ENCODE measurements at places on chromosomes 7 and 10.

DNA sequence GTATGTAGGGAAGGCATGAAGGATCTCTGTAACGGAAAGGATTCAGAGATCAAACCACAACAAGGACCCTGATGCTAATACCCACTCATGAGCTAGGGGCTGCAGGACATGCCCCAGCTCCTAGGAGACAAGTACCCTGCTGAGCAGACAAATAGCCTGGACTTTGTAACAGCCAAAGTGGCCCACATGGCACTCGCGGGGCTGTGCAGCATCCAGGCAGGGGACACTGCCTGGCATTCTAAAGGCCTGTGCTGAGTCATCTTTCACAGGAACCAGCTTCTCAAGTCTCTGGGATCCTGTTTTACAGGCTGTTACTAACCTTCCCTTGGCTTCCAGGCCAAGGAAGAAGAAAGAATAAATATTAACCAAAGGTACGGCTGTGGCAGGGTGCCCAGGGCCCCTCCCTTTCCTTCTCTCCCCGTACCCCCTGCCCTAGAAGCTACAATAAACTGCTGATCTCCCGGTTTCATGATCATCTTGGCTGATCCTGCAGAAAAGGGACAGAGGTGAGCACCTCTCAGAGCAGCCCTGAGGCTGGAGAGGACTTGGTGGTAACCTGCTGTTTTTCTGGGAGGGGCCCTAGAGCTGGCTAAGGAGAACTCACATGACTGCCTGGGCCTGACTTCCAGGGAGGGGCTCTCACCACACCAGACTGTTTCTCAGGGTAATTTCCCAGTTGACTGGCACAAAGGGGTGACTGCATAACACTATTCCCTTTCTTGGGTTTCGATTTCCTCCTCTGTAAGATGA, 4.2 kb upstream of the RPEL1 start:
- DNase-seq, result no peak

GRCh38 chr10:78890506-78890905, 178.3 kb upstream of the ZMIZ1 start:
- DNase-seq, result no peak

DNA sequence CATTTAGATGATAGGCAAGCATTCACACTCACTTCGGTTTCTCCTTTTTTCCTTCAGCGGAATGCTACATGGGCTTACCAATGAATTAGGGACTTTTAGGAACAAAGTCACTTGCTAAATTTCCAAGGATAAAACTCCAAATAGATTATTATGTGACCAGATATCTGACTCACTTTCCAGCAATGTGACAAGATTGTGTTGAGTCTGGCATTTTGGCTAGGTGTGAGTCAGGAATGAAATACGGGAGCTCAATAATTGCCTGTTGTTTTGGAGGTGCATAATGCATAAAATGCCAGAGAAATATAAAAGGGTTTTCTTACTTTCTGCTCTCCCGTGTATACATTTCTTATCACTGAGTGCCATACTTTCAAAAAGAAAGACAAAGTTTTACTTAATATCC, 721.1 kb downstream of the KCNMA1 start:
- no peak for DNase-seq

DNA sequence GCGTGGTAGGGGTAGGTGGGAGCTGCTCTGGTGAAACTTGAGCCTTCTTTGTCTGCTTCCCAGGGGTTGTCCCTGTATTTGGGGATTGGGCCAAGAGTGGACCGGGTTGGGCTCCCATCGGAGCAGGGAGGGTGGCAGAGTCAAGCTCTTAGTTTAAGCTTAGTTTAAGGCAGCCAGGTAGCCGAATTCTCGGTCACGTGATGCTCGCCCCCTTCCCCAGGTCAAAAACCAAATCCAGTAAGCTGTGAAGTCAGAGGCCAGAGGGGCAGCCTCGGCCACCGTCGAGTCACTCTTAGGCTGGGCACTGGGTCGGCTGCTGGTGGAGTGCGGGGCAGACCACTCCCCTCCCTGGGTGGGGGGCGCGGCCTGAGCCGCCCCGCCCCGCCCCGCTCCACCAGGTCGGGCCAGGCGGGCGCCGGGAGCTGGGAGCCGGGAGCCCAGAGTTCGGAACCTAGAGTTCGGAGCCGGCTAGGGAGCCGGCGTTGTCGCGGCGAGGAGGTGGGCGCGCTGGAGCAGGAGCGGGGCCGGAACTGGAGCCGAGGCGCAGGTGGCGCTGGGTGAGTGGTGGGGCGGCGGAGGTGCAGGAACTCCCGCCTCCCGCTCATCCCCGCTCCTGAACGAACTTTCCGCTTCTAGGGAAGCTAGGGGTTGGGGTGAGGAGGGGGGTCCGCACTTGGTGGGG, 2.8 kb upstream of the LZTS2 start:
- DNase-seq, result no peak

DNA sequence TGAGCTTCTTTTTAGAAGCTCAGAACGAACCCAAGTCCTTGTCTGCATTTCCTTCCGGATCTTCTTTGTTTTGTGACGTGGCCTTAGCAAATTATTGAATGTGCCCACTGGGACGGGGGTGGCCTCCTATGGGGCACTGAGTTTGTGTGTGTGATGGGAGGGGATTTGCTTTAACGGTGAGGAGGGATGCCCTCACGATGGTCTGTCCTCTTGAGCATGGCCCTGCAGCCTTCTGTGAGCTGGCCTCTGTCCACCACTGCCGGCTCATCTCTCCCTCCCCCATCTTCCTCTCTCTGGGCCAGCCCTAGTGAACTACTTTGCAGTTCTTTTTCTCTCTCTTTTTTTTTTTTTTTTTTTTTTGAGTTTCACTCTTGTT, 62.9 kb upstream of the MKRN1 start:
- DNase-seq, result no peak

DNA sequence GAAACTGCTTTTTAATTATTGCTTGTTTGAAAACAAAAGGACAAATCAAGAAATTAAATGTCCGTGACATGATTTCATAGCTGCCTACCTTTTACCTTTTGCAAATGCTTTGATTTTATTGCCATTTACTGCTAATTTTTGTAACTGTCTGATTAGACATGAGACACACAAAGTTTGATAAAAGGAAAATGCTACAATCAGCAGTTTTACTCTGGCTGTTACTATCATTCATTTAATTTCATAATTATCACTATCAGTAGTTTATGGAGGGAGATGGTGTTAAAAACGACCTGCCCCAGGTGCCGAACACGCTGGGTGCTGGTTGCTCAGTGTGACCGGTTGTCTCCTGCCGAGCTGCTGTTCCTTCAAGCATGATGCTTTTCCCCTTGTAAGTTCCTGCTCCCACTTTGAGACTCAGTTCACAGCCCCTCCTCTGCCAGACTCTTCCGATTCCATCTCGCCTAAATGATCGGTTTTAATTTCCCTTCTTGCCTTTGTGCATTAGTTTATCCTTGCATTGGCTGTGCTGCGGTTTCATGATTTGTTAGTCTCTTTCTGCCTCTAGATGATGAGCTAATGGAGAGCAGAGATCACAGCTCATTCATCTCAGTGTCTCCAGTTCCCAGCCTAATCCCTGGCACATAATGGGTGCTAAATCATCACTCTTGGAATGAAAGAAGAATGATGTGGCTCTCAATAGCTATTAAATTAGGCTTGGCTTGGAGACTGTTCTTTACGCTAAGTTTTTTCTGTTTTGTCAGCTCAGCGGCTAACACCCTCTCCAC, 110.6 kb downstream of the PFKFB3 start:
- no peak for DNase-seq

DNA sequence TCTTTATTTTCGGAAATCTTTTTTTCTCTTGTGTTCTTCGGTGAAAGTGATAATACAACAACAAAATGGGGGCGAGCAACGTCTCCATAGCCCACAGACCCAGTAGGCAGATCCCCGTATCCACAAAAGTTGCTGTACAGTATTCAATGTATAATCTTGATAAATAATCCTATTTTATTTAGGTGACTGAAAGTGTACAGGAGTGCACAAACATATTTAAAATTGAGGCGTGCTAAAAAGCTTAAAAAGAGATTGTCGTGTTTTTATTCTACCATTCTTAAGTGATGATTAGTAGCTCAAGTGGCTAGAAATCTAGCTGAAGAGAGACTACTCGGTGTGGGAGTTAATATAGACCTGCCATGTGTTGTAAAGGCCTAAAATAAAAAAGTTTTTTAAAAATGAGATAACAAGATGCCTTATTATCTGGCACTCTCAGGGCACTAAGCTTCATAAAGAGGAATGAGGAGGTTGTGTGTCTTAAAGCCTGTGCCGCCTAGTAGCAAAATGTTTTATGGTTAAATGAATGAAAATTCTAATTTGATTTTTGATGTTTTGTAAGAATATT, 1.6 kb downstream of the CAPZA2 start:
- no peak for DNase-seq

GRCh38 chr10:5448333-5449001, 36.1 kb downstream of the NET1 start:
- no peak for DNase-seq

GRCh38 chr10:36808625-36809362, 316.6 kb upstream of the ANKRD30A start:
- DNase-seq, result no peak

GRCh38 chr7:71311576-71311975, 179.6 kb downstream of the GALNT17 start:
- no peak for DNase-seq

GRCh38 chr10:23371073-23371472, 26.5 kb upstream of the C10orf67 start:
- no peak for DNase-seq

- no peak for DNase-seq
These were observed 583.6 kb upstream of the LRRN3 start for GRCh38 chr7:110507369-110507768.

GRCh38 chr7:39069896-39070881, 92.5 kb downstream of the POU6F2 start:
- DNase-seq, result no peak

DNA sequence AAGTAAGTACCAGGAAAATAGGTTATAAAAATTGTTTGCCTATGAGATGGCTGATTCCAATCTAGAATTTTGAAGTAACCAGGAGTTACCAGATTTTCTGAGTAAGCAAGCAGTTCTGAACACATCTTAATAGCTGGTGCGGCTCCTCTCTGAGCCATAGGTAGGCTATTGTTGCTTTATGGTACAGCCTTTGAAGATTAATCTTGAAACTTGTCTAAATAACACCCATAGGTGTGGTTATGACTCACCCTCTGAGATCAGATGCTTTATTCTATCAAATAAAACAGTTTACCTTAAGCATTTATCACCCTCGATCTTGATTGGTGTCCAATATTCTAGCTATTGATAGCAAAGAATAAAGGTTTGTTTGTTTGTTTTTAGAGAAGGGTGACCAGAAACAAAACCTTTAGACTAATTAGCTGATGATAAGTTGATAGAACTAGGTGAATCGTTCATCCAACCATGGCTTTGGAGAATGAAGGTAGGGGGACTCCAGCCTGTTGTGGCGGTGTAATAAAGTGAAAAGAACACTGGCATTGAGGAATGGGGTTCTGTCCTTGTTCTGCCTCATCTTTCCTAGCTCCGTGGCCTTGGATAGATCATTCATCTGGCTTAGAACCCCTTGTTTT, 72.2 kb downstream of the VTI1A start:
- DNase-seq, result no peak

GRCh38 chr10:125638555-125638954, 44.4 kb downstream of the TEX36 start:
- DNase-seq, result no peak

DNA sequence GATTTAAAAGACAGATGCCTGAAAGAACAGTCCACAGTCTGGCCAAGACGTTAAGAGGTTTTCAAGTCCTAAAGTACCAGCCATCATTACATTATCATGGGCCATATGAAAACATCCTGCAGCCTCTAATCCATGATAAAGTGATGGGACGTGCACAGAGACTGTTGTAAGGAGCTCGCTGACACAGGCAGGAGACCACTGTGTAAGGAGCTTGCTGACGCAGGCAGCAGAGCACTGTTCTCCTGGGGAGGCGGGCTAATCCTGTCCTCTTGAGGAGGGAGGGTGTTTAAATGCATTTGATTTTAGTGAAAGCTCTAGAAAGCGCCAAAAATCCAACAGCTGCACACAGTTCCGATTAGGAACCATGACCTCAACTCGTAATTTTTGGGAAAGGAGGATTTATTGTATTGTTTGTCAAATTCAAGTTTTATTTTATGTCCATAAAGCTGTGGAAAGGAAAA, 16.9 kb downstream of the SVIL start:
- DNase-seq, result no peak

GRCh38 chr10:118256825-118257570, 85.1 kb downstream of the FAM204A start:
- no peak for DNase-seq

- no peak for DNase-seq
These were observed 28.5 kb downstream of the GET4 start for GRCh38 chr7:904847-905246.

DNA sequence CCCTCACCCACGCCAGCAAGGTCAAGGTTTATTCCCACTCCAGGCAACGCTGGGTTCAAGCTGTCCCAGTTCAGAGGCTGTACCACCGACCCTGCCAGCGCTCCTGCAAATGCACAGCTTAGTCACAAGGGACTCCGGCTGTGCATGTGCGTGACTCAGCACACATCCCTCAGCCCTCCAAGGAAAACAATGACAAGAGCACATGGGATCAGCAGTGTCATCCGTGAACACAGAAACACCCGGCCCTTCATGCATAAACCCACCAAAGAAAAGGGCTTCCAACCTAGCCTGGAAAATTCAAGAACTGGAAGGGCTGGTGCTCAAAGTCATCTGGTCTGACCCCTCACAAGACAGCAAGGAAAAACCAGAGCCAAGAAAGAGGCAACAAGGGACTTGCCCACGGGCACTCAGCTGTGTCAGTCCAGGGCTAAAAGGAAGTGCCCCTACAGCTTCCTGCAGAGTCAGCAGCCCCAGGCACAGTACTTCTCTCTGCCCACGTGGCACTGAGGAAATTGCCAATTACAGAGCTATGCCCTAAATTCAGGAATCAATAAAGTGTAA, 106.1 kb downstream of the KCNMA1 start:
- no peak for DNase-seq

- no peak for DNase-seq
These were observed 613.1 kb downstream of the SUGCT start for GRCh38 chr7:40747856-40748255.

- no peak for DNase-seq
These were observed 27.0 kb downstream of the SLC26A4 start for GRCh38 chr7:107687656-107688055.

GRCh38 chr7:146805082-146805481, 688.5 kb downstream of the CNTNAP2 start:
- DNase-seq, result no peak

DNA sequence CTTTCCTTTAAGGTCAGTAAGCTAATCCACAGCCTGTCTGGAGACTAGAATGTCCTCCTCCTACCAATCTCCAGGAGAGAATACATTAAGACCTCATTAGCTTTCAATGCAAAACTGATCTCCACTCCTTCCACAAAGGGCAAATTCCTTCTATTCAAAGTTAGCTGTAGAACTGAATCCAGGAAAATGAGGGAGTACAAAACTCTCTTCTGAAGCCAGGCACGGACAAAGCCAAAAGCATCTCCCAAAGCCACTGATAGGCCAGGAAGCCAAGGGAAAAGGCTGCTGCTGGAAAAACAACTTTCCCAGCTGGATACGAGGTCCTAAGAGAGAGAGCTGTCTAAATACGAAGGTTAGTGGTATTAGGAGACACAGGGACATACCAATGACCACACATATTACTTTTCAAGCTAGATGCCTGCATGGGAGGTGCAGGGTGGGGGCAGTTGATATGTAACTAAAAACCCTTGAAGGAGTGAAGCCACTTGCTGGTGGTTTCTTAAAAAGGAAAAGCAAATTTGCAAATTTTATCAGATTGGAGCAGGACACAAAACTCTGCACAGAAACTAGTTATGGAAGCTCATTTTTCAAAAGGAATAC, 43.6 kb downstream of the MKX start:
- DNase-seq, result no peak

All from stimulated activated CD4-positive, alpha-beta T cell treated with anti-CD3 and anti-CD28 coated beads, Interleukin-1b, Interleukin-23, amount 100 ng/mL, for 24 hours (primary cell).